ENCODE measurements at places on chromosomes 3 and 15. TPM values are rescaled to one million over a fixed set of nuclear protein-coding genes. Genes with fewer than 3 reads are reported as not detected.

DNA sequence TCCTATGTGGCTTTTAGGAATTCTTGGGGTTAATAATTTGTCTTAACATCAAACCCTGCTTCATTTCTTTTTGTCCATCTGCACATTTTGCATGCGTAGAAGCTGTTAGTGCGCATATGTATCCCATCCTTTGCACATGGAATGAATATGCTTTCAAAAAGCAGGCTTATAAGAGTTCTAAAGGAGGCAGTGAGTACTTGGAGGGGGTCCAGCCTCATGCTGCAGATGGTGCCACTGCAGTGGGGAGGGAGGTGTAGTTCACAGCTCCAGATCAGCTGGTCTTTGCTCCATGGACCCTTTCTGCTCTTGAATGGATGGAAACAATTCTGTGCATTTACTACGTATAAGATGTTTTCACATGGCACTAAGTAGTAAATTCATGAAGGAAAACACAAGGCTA lies 20.7 kb upstream of the SSR3 start:
- no peaks in the 10 kb centered on the region for H3K27me3 ChIP-seq
- H3K36me3 ChIP-seq, result no peaks in the 10 kb centered on the region
- no peak overlapping the region for H3K27ac ChIP-seq
- no peak for DNase-seq
- no peak overlapping the region for H3K4me3 ChIP-seq

DNA sequence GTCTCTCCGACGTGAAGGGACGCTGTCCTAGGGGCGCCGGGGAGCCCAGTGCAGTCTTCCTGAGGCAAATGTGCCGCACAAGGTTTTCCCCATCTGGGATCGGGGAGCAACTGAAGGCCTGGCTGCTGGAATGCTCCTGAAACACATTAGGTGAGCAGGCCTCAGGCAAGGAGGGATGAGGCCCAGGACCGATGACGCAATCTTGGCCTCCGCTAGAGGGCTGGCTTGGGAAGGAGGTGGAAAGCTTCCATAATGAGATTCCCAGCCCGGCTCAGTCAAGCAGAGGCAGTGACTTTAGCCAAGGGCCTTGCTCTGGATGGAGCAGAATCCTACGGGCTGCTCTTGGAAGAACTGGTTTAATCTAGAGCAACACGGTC lies 50.8 kb downstream of the CPN2 start:
- H3K4me1 ChIP-seq, result peaks cover 13% of the 10 kb centered on the region
- DNase-seq, result peak; percentile 80
- H3K4me3 ChIP-seq, result no peak overlapping the region
- H3K27ac ChIP-seq, result peak overlapping the region; percentile 50
- no peaks in the 10 kb centered on the region for H3K27me3 ChIP-seq

GRCh38 chr3:133362539-133362938 lies 37.3 kb upstream of the BFSP2 start:
- H3K36me3 ChIP-seq, result no peaks in the 10 kb centered on the region
- H3K27ac ChIP-seq, result no peak overlapping the region
- H3K4me3 ChIP-seq, result no peak overlapping the region
- no peak for DNase-seq

- H3K36me3 ChIP-seq, result no peaks in the 10 kb centered on the region
- no peaks in the 10 kb centered on the region for H3K27me3 ChIP-seq
- H3K4me3 ChIP-seq, result no peak overlapping the region
- H3K4me1 ChIP-seq, result no peaks in the 10 kb centered on the region
Observed at GRCh38 chr15:47618241-47618640, 99.1 kb upstream of the SEMA6D start.

GRCh38 chr3:46908986-46909534 lies 31.5 kb downstream of the PTH1R start:
- peaks cover 10% of the 10 kb centered on the region for H3K4me1 ChIP-seq
- no peaks in the 10 kb centered on the region for H3K36me3 ChIP-seq
- H3K4me3 ChIP-seq, result no peak overlapping the region
- no peak for DNase-seq
- H3K27me3 ChIP-seq, result no peaks in the 10 kb centered on the region
- no peak overlapping the region for H3K27ac ChIP-seq

- H3K36me3 ChIP-seq, result no peaks in the 10 kb centered on the region
- DNase-seq, result no peak
- H3K27ac ChIP-seq, result no peak overlapping the region
Observed at GRCh38 chr3:77686560-77686959, 646.7 kb downstream of the ROBO2 start.

- no peak overlapping the region for H3K4me3 ChIP-seq
- no peaks in the 10 kb centered on the region for H3K36me3 ChIP-seq
- H3K27me3 ChIP-seq, result no peaks in the 10 kb centered on the region
- DNase-seq, result no peak
- H3K27ac ChIP-seq, result no peak overlapping the region
Observed at GRCh38 chr3:111571907-111572460, 23.2 kb downstream of the ZBED2 start.

DNA sequence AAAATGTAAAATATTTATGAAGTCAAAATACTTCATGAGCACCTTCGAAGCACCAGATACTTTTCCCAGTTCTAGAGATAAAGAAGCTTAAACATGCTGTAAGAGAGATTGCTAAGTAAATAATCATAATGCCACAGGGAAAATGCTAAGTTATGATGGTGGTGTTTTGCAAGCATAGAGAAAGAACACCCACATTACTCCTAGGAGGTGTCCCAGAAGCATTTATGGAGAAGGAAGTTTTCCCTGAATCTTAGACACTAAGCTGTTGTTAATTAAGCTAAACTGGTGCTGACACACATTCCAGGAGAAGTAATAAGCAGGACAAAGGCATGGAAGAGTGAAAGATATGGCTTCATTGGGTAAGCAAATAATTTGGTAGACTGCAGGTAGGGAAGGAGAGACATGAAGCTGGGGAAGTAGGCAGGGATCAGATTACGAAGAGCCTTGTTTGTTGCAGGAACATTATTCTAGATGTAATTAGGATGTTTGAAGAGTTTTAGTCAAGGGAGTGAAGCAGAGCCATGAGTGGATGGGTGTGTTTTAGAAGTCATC lies 40.4 kb upstream of the CHMP2B start:
- no peak for DNase-seq
- no peak overlapping the region for H3K4me3 ChIP-seq
- no peaks in the 10 kb centered on the region for H3K27me3 ChIP-seq
- no peaks in the 10 kb centered on the region for H3K4me1 ChIP-seq
- H3K36me3 ChIP-seq, result no peaks in the 10 kb centered on the region
- no peak overlapping the region for H3K27ac ChIP-seq

GRCh38 chr3:4906107-4906621 lies 73.1 kb upstream of the BHLHE40 start:
- peaks cover 4% of the 10 kb centered on the region for H3K4me1 ChIP-seq
- no peaks in the 10 kb centered on the region for H3K36me3 ChIP-seq
- no peak overlapping the region for H3K27ac ChIP-seq
- no peak overlapping the region for H3K4me3 ChIP-seq
- H3K27me3 ChIP-seq, result no peaks in the 10 kb centered on the region

AADACL2 gene
- 0.10 TPM for total RNA-seq

CTXN2 gene
- total RNA-seq, result not detected

TM2D3 gene
- total RNA-seq, result 46.6 TPM

CCR8 gene
- total RNA-seq, result not detected

SYNPR gene
- total RNA-seq, result 0.52 TPM
